ENCODE measurements at places on chromosomes 4 and X.

DNA sequence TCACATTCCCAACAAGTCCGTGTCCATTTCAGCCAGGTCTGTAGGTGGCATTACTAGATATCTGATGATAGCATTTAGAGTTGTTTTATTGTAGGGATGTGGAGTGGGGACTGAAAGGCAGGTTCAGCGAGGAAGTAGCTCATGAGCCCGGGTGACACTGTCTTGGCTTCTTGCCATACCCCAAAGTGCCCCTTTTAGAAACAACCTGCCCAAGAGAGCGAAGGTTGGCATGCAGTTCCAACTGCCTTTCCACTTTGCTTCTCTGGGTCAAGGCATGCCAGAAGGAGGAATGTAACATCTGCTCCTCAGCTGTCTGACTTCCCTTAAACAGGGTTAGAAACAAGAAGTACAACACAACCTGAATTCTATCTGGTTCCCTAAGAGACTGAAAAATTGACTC lies 9.0 kb downstream of the GRIA3 start:
- DNase-seq, result no peak

DNA sequence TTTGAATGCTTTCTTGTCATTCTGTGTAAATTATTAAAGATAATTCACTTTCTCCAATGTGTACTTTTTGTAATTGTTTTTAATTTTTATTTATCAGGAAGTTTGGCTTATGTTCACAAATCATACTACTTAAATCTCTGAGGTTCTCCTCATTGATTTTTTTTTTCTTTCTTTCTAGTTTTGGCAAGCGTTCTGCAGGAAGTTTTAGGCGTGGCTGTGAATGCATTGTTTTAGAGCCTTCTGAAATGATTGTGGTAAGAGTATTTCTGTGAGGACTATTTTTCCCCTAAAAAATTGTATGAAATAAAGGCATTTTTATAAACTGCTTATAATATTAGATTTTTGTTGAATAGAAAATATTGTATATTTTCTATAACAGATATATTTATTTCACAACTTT lies 135.8 kb downstream of the RAPGEF2 start:
- no peak for DNase-seq

DNA sequence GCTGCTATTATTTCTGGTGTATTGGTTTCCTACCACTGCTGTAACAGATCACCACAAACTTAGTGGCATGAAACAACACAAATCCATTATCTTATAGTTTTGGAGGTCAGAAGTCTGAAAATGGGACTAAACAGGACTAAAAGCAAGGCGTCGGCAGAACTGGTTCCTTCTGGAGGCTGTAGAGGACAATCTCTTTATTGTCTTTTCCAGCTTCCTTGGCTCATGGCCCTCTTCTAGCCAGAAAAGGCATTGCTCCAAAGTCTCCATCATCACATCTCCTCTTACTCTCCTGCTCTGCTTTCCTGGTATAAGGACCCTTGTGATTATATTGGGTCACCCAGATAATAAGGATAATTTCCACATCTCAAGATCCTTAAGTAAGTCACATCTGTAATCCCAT lies 121.9 kb downstream of the CLCN4 start:
- DNase-seq, result no peak

GRCh38 chr4:82785611-82786400 lies 12.8 kb downstream of the SCD5 start:
- no peak for DNase-seq

- no peak for DNase-seq
Measured at GRCh38 chrX:150308532-150309157, 54.5 kb upstream of the MAMLD1 start.

DNA sequence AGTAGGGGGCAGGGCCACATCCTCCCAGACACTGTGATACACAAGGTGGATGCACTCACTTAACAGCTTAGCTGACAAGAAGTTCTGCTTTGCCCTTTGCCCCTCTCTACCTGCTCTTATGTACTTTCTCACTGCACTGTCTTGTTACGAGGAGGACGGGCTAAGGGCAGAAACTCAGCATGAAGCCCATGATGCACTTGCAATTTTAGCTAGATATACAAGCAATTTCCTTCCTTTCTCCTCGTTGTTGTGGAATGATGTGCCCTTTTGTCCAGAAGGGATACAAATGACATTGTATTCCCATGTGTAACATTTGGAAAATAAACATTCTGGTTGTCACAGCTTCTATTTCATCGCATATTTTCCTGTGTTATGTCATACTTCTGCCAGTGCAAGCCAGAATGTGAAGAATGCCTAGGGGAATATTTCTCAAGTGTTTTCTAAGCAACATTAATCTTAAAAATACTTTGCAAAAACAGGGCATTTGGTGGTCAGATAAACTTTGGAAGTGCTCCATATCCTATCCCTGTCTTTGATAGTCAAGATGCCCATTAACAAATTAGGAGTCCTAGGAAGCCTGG lies 47.2 kb downstream of the MAOA start:
- DNase-seq, result no peak

GRCh38 chrX:71622032-71622575 lies 3.8 kb upstream of the CXCR3 start:
- DNase-seq, result no peak

DNA sequence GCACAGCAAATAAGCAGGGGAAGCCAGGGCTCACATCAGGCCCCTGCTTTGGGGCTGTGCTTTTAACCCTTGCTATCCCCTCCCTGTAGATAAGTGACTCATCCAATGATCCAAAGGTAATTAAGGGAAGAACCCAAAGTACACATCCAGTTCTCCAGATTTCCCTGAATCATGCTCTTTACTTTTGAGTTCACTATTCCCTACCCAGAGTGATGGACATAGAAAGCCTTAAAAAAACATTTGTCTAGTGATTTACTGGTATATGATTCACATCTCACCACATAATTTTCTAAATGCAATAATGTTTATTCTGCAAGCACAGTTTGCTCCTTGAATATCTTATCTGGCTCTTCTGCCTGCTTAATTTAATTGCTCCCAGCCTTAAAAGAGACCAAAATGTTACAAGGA lies 136.2 kb downstream of the PPP3CA start:
- no peak for DNase-seq

DNA sequence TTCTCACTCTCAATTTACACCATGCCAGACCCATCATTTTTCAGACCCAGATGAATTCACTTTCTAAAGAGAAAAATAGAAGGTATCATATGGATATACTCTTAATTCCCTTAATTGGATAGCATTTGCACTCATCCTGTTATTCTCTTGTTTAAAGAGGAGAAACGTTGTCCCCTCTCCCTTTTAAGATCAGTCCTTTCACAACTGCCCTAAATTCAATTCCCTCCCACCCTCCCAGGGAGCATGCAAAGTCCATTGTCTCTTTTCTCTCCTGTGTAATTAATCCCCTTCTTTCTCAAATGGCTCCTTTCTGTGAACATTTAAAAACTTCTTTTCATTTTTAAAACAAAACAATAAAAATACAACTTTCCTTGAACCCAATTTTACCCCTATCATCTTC lies 124.7 kb upstream of the TLL1 start:
- no peak for DNase-seq

- no peak for DNase-seq
Measured at GRCh38 chrX:126557151-126557550, 4.5 kb upstream of the DCAF12L1 start.

DNA sequence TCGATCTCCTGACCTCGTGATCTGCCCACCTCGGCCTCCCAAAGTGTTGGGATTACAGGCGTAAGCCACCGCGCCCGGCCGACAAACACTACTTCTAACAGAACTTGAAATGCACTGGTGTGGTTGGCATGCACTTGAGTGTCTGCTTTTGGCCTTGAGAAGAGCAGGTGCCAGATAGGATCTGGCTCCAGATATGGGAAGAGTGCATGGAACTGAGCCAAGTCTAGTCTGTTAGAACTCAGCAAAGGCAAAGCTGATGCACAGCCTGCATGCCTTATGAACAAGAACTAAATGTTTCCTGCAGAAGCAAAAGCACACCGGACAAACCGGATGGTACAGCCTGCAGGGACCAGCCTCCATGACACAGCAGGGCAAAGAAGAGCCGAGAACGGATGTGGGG lies 35.1 kb upstream of the TBL1X start:
- DNase-seq, result no peak

DNA sequence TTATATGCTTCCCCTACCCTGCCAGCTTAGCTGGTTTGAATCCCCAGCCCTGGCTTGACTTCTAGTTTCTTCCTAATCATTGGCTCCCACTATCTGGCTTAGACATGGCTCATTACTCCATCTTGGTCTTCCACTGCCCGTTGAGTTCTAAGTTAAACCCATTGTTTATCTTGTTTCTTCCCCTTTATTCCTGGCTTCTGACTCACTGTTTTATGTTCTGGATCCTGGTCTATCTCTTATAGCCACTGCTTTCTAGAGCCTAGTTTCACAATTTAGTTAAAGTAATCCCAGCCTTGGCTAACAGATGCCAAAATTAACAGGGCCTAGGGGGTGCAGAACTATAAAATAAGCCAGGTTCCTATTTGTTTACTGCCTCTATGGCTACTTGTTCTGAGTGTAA lies 120.9 kb downstream of the ARHGEF9 start:
- DNase-seq, result no peak

GRCh38 chr4:129545599-129546278 lies 449.8 kb downstream of the C4orf33 start:
- DNase-seq, result no peak

- no peak for DNase-seq
Measured at GRCh38 chr4:32771491-32771890, 2051.3 kb downstream of the PCDH7 start.

DNA sequence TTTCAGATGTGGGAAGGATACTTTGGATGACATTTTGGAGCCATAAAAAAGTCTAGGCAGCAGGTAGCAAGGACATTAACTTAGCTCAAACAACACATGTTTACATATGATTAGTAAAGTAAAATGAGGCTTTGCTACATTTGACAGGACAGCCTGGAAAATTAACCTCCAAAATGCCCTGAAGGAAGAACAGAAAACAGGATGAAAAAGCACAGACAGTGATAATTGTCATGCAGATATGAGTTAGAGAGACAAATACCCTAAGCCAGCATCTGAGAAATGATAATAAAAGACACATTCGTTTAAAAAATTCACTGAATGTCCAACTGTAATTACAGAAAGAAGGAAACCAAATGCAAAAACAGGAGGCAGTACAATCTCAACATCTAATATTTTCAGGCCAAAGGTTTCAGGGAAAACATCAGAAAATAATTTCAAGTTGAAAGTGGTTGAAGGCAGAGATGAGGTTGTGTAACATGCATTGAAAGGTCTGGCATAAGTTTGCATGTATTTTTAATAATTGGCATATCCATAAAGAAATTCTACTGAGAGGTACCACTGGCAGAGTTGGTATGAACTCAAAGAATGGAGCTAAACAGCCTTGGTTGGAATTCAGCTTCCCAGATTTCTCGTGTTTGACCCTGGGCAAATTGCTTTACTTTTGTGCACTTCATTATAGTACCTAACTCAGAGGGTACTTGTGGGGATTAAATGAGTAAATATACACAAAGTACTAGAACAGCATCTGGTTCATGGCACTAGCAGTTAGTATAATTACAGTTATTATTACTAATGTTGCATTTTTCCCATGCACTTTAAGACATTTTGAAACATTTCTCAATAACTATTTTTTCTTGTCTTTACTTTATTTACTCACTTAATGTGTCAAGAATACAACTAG lies 54.4 kb upstream of the MAP9 start:
- DNase-seq, result no peak
